ENCODE measurements at places on chromosomes 2 and 18.

DNA sequence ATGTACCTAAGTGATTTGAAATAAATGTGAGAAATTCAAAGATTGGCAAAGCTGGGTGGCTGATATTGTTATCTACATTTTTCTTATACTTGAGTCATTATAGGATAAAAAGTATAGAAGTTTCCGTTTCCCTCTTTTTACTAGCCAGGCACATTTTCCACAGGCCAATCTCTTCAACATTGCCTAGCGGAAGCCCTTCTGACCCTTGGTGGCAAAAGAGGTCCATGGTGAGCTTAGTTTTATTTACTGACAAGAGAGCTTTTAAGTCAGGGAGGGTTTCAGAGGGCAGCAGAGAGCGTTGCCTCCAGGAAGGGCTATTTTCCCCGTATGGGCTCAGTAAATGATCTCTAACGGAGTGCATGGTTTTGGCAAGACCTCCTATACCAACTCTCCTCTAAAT lies 15.1 kb upstream of the RHOB start:
- DNase-seq: no peak

DNA sequence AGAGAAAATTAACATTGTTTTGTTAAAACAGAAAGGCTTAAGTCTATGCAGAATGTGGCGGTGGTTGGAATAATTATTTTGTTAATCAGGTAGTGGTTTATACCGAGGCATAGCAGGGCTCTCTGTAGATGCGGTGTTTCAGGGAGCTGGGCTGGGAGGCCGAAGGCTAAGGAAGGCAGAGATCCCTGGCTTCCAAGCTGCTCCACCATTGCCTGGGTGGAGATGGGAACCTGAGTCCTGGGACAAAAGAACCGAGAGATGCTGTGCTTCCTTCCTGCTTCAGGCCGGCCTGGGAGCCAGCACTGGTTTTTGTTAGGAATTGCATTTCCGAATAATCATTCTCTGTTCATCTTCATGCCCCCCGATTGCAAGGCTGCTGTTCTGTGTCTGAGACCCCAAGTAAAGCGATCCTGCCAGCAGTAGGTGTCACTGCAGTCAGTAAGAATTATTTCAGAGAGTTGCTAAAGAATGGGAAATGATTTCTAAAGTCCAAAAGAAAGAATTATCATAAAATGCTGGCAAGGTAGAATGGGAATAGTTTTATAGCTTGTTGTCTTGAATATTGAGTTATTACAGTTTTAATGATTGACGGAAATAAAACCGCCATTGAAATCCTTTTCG lies 824.9 kb downstream of the GALR1 start:
- DNase-seq: no peak

GRCh38 chr2:181458871-181459270 lies 1.7 kb downstream of the ITGA4 start:
- no peak for DNase-seq

DNA sequence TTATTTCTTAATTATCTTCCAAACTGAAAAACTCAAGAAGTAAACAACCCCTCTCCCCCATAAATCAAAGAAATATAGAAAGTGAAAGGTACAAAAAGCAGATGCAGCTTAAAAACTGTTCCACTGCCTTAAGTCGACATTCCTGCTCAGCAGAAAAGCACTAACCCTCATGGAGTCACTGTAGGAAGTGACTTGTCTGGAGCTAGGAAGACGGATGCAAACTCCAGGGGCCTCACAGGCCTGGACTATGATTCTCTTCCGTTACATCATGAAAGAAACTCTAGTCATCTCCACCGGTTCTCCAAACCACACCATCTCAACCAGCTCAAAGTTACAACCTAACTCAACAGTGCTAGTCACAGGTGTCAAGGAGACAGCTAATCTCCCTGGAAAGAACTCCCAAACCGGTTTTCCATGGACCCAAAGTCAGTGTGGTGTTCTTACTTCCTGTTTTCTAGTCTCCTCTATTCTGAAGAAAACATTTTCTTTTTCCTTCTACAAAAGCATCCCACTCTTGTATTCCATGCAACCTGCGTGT lies 128.4 kb downstream of the PIEZO2 start:
- DNase-seq: no peak

DNA sequence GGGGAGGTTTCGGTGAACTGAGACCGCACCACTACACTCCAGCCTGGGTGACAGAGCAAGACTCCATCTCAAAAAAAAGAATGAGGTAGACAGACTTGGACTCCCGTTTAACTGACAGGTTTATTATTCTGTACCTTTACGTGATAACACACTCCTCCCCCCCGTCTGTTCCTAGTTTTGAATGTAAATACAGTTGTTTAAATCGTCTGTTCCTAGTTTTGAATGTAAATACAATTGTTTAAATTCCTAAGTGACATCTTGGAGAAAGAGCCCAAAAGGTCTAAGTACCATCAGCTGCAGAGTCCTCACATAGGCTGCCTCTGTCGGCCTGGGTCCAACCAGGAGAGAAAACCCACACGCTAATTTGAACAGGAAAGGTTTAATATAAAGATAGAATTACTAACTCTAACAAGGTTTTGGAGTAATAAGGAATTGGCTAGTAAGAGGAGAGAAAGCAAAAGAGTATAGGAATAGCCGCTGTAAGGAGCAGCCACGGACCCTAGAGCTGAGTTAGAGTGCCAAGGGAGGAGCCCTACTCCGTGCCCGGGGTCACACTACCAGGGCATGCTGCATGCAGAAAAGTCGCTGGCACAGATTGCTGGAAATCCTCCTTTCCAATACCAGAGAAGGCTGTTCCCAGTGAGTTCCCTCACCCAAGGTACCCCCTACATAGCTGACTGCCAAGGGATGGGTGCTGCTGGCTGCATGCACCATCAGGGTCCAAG lies 83.5 kb upstream of the RANBP2 start:
- DNase-seq: no peak

DNA sequence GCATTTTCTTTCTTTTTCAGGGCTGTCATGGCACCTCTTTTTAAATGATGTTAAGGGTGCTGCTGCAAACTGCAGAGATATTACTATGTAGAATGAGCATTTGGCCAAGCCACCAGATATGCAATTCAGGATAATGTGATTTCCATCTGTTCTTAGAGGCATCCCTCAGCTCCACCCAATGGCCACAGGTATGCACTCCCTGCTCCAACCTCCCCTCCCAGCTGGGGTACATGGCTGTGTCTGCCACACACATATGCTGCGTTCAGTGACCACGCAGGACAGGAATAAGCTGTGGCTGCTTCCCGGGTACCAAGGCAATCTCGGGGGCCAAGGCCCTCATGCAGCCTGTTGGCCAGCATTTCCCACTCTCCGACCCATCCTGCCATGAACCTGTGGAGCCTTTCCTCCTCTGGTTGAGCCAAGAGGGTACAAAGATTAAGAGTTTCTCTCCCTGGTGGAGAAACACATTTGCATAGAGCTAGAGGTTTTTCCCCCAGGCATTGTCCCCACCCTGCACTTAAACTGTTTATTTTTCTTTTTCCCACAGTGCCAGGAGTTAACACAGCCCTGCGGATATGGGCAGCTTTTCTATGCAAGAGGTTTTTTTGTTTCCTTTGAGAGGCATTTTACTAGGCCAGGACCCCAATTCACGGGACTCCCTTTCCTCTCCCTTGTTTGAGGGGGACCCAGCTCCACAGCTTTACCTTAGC lies 147.0 kb downstream of the GCA start:
- DNase-seq: no peak

DNA sequence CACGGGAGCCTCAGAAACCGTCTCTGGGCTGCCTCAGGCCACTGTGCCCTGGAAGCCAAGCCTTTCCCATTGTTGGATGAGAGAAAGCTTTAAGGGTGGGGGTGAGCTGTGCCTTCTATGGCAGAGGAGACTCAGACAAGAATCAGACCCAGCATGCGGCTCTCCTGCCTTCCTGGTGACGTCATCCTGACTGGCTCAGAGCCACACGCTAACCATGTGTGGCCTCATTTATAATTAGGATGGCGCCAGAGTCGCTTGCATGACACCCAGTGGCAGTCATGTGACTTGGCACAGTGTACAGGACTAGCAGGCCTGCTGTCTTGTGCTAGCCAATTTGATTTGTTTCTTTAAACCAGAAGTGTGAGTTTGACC lies 99.1 kb downstream of the SH3BP4 start:
- no peak for DNase-seq

- DNase-seq: no peak
Observed at GRCh38 chr2:25026008-25026530, 15.8 kb upstream of the EFR3B start.

- no peak for DNase-seq
Observed at GRCh38 chr2:110873597-110874452, 141.5 kb downstream of the ACOXL start.

DNA sequence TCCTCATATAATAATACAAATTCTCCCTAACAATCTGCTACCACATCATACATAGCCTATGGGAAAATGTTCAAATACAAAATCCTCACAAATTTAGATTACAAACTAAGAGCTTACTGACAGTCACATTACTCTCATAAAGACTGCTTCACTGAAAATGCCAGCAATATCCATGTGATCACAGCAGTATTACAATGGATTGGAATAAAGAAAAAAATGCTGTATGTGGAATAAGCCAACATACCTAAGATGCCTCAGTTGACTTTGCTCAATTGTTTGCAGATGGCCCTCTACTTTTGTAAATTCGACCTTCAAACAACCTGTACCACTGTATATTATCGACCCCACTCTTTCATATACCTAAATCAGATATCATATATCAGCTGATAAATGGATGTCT lies 88.7 kb downstream of the DYM start:
- no peak for DNase-seq

- DNase-seq: no peak
Observed at GRCh38 chr18:13183359-13183758, 35.2 kb upstream of the LDLRAD4 start.

DNA sequence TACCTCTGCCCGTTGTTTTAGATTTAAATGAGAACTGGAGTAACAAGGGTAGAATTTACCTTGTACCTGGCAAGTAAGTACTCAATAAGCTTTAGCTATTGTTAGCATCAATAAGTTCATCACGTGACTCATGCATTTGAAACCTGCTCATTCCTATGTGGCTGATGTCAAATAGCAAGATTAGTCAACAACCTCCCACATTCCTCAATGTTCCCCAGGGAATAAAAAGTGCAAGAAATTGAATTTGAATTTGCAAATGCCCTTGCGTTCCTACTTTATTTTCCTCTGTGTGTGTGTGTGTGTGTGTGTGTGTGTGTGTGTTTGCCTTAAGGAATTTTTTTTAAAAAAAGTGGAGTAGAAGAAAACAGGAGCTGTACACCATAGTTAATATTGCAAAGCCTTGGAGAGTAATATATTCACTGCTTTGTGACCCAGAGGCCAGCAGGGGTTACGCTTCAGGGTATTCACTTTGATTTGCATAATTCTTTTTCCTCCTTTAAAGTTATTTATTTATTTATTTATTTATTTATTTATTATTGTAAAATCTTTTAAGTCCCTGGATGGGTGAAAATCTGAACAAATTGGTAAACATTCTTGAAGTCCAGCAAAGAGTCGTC lies 43.9 kb upstream of the DNAH7 start:
- no peak for DNase-seq

DNA sequence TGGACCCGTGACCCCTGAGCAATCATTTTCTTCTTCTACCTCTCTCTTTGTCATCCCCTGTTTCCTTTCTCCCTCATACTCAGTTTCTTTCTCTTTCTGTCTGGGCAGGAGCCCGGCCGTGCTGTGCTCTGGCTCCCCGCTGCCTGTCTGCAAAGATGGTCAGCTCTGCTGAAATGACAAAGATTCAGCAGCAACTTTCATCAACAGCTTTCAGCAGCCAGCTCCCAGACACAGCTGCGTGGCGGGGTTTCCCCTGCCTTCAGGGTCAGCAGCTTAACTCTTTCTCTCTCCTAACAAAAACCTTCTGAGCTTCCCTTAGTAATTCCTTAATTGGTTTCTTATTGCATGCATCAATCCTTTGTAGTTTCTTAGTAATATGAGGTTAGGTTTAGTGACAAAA lies 1234.4 kb downstream of the CNTNAP5 start:
- DNase-seq: no peak

GRCh38 chr2:171407030-171407675 lies 26.6 kb downstream of the METTL8 start:
- DNase-seq: no peak

DNA sequence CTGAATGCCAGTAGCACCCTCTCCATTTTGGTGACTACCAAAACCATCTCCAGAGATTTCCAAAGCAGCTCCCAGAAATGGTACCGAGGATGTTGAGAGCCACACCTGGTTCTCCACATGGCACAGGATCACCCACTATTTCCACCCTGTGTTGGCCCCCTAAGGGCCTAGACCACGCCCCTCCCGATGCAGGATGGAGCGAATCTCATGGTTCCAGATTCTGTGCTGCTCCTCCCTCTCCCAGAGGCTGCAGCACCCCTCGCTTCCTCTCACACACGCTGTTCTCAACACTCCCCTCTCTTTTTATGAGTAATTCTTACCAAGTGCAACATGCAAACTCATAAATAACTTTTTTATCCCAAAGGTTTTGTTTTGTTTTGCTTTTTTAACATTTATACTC lies 571.5 kb downstream of the STK39 start:
- peak; percentile 18 for DNase-seq

- DNase-seq: no peak
Observed at GRCh38 chr2:16260041-16260830, 319.9 kb downstream of the MYCN start.

GRCh38 chr2:150889141-150889540 lies 372.5 kb downstream of the RBM43 start:
- no peak for DNase-seq

- DNase-seq: no peak
Observed at GRCh38 chr2:203913947-203914346, 22.6 kb upstream of the ICOS start.

GRCh38 chr2:159300586-159300985 lies 14.1 kb upstream of the WDSUB1 start:
- DNase-seq: no peak

DNA sequence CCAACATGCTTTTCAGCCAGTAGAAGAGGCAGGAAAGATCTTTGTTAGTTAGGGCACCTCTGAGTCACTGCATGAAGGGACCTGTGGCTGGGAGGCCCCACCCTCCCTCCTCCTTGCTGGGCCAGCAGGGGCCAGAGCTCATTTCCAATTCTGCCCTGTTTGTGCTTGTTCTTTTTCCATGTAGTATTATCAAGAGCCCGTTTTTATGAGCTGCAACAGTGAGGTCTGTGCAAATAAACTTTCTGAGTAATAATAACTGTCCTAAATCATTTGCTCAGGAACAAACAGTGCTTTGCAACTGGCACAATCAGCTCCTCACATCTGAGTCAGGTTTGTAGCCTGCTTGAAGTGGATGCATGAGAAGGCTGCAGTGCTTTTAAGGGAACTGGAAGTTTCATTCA lies 128.0 kb downstream of the ARL4C start:
- no peak for DNase-seq

GRCh38 chr2:115874427-115874826 lies 1432.0 kb downstream of the DPP10 start:
- no peak for DNase-seq
